ENCODE measurements at places on chromosomes 11 and 22.
A peak's percentile ranks its signal among the peaks of the same experiment; 100 is the strongest.

- DNase-seq, result no peak
Measured at GRCh38 chr22:23129149-23129548, 12.6 kb downstream of the RSPH14 start.

GRCh38 chr11:9646324-9646723 lies 17.6 kb upstream of the SWAP70 start:
- no peak for DNase-seq

DNA sequence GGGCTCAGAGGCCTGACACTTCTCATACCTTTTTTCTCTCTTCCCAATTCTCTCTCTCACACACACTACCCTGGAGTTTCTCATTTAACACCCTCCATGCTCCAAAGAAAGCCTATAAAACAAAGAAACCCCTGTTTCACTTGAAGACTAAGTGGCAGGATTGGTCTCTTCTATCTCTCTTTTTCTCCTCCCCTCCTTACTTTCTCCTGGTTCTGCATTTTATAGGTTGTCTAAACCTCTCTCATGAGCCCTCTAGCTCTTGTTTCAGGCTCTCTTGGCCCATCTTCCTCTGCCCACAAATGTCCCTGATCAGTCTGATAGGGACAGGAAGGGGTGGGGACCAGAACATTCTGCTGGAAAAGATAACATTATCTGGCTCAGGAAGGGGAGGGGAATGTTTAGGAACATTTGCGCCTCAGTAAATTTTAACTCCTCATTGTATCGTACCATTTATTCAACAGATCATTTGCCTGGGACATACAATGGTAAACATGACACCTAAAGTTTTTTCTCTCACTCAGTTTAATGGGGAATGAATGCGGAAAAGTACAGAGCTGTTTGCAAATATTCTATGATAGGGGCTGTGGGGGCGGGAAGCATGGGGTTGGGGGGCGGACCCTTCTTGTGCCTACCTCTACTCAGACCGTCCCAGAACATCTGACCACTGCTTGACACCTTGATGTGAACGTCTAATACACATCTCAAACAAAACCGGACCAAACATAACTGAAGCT lies 10.8 kb downstream of the CRYBA4 start:
- no peak for DNase-seq

GRCh38 chr22:25485626-25486545 lies 78.6 kb upstream of the GRK3 start:
- no peak for DNase-seq

DNA sequence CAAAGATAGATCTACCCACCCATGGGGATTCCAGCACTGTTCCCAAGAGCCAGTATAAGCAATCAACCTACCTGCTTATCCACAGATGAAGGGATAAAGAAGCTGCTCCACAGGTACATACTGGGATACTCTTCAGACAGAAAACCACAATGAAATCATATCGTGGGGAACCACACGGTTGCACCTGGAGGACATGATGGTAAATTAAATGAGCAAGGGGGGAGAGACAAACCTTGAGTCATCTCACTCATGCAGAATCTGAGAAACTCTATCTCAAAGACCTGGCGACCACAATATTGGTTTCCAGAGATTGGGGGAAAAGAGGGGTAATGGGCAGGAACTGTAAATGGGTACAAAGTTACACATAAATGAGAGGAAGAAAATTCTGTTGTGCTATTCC lies 14.5 kb downstream of the RGL4 start:
- DNase-seq, result no peak

DNA sequence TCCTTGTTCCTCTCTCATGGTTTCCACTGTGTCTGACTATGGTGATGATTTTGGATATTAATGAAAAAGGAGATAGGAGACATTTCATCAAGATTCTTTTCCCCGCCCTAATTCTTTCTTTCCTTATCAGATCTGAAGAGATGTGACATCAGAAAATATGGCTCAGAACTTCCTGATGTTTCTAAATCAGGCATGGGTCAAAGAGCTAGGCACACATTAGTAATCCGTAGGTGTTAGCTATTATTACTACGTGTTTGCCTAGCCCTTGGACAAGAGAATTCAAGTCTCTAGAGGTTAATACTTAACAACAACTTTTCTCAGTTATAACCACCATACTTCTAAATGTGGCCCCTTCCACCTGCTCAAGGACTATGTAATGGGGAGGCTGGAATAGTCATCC lies 5.8 kb downstream of the JOSD1 start:
- DNase-seq, result no peak

GRCh38 chr11:66891851-66892660 lies 35.2 kb downstream of the LRFN4 start:
- no peak for DNase-seq

- DNase-seq, result no peak
Measured at GRCh38 chr22:29095459-29095858, 22.6 kb downstream of the KREMEN1 start.

GRCh38 chr11:112143597-112143996 lies 20.3 kb downstream of the IL18 start:
- DNase-seq, result no peak

- no peak for DNase-seq
Measured at GRCh38 chr11:36619502-36619901, 21.5 kb upstream of the RAG2 start.

DNA sequence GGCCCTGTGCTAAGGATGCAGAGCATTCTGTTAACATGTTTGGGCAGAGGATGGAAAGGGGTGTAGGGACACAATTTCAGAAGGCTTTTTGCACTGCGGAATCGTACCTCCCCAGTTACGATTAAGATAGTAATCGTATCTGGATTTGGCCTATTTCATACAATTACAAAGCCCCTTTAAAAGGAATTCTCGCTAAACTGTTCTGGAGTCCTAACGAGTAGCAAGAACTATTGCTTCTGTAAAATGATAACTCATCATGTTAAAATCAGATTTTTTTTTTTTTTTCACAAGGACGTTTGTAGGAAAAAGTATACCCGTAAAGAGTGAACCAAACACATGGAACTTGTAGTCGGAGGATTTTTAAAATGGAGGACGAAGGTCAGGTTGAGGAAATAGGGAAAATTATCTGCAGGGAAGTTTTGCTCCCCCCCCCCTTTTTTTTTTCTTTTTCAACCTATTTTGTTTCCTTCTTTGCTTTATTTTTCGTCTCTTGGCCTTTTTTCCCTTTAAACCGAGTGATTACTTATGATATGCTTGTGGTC lies 934 bp downstream of the HSD17B12 start:
- no peak for DNase-seq

- no peak for DNase-seq
Measured at GRCh38 chr11:134486704-134487103, 74.7 kb upstream of the B3GAT1 start.

DNA sequence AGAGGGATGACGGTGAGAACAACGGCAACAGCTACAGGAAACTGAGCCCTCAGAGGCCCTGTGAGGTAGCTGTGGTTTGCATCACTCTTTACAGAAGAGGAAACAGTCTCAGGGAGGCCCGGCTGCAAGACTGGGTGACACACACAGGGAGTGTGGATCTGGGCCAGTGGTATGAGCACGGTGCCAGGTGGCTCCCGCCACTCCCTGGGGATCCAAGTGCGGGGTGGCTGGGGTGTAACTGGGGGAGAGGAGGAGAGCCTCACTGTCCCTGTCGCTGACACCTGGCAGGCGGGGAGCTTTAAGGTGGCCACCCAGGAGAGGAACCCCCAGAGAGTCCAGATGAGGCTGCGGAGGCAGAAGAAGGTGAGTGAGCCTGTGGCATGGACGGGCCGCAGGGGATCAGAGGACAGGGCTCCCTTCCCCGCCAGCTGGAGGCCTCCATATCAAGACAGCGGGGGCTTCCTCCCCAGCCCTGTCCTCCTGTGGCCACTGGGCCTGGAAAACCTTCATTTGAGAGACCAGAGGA lies 5.6 kb downstream of the RGL4 start:
- no peak for DNase-seq

- no peak for DNase-seq
Measured at GRCh38 chr11:44016546-44017442, 31.0 kb upstream of the ACCSL start.

DNA sequence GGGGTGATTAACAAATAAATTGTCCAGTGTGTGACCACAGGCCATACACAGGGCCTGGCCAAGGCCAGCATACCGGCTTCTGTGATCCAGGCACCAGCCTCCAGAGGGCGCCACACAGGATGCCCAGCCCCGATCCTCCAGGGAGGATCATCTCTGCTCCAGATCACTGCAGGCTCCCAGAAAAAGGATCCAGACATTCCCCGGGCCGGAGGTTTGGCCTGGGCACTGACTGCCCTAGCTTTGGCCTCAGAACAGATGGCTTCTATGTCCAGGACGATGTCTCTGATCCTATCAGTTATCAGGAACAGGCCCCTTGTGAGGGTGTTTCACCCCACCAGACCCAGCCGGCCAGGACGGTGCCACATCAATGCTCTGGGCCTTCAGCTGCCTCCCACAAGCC lies 74.5 kb upstream of the LMO1 start:
- peak; percentile 20 for DNase-seq

GRCh38 chr11:74550991-74551753 lies 41.2 kb upstream of the POLD3 start:
- DNase-seq, result no peak

- DNase-seq, result no peak
Measured at GRCh38 chr11:69533296-69534165, 52.1 kb downstream of the LINC01488 start.

DNA sequence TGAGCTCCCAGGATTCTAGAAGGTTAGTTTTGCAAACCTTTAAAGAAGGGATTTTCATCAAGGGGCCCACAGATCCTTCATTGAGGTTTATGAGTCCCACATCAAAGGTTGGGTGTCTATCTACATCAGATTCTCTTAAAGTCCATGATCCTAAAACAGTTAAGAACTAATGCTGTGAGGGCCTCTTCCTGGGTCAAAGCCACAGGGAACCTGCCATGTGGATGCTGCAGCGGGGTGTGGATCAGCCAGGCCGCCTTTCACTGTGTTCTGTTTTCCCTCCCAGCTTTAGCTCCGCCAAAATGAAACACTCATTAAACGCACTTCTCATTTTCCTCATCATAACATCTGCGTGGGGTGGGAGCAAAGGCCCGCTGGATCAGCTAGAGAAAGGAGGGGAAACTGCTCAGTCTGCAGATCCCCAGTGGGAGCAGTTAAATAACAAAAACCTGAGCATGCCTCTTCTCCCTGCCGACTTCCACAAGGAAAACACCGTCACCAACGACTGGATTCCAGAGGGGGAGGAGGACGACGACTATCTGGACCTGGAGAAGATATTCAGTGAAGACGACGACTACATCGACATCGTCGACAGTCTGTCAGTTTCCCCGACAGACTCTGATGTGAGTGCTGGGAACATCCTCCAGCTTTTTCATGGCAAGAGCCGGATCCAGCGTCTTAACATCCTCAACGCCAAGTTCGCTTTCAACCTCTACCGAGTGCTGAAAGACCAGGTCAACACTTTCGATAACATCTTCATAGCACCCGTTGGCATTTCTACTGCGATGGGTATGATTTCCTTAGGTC lies 5.3 kb downstream of the SERPIND1 start:
- no peak for DNase-seq

- peak; percentile 40 for DNase-seq
Measured at GRCh38 chr22:38872831-38873248, 824 bp upstream of the CBX6 start.

GRCh38 chr11:93389737-93390136 lies 59.2 kb downstream of the DEUP1 start:
- DNase-seq, result no peak

DNA sequence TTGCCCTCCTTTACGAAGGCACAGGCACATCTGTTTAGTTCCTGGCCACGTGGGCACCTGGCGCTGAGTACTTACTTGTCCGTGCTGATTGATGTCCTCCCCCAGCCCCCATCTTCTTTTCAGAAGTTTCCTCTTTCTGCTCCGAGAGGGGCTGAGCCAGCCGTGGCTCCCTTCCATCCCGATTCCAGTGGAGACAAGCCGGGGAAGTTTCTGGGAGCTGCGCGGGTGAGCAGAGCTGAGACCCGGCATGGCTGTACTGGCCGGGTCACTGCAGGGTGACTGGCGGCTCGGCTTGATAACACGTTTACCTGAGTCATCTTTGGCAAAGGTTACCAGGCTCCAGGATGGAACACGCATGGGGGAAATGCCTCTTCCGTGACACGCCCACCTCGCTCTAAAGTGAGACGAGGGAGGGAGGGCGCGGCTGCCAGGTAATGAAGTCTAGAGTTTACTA lies 45.4 kb upstream of the ATXN10 start:
- DNase-seq, result peak; percentile 60

- no peak for DNase-seq
Measured at GRCh38 chr11:94401773-94402265, 600 bp upstream of the GPR83 start.

- no peak for DNase-seq
Measured at GRCh38 chr22:46942799-46943785, 180.6 kb downstream of the TBC1D22A start.

DNA sequence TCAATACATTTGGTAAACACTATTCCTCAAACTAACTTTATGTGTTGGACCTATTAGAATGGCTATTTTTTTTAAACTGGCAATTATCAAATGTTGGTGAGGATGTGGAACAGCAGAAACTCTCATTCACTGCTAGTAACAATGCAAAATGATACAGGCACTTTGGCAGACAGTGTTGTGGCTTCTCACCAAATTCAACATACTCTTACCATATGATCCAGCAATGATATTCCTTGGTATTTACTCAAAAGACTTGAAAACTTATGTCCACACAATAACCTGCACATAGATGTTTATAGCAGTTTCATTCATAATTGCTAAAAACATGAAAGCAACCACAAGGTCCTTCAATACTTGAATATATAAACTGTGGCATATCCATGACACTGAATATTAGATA lies 112.5 kb upstream of the TP53AIP1 start:
- DNase-seq, result no peak

GRCh38 chr11:28058333-28058732 lies 49.6 kb downstream of the KIF18A start:
- no peak for DNase-seq

GRCh38 chr22:28728621-28729313 lies 12.9 kb downstream of the CHEK2 start:
- DNase-seq, result no peak

DNA sequence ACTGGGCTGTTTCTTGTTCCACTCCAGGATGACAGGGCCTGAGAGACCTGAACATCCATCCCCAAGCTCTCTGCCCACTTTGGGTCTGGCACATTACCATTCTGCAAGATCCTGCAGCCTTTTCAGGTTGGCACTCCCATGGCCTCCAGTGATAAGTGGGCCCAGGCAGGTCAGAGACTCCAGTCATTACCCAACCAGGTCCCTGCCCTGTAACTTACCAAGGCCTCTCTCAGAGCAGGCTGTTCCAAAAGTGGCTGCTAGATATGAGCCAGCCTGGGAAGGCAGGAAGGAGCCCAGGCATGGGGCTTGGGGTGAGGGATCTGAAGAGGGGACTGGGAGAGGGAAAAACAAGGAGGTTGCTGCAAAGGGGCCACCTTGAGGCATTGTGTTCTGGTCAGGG lies 35.9 kb downstream of the KCNQ1OT1 start:
- no peak for DNase-seq

GRCh38 chr22:26322179-26322905 lies 106.7 kb upstream of the ASPHD2 start:
- DNase-seq, result no peak
